ENCODE measurements at places on chromosomes 3 and 15.

DNA sequence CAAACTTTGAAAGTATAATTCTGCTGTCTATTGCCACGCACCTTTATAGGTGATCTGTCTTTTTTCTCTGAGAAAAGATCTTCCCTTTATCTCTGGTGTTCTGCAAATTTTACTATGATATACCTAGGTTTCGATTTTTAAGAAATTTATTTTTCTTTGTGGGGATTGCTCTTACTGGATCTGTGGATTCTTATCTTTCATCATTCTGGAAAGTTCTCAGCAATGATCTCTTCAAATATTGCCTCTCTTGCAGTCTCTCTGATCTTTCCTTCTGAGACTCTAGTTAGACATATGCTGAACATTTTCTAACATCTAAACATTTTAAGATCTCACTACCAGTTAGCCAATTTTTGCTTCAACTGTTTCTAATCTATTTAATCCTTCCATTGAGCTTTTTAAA, 47.0 kb upstream of the ATOSA start:
- DNase-seq = no peak

DNA sequence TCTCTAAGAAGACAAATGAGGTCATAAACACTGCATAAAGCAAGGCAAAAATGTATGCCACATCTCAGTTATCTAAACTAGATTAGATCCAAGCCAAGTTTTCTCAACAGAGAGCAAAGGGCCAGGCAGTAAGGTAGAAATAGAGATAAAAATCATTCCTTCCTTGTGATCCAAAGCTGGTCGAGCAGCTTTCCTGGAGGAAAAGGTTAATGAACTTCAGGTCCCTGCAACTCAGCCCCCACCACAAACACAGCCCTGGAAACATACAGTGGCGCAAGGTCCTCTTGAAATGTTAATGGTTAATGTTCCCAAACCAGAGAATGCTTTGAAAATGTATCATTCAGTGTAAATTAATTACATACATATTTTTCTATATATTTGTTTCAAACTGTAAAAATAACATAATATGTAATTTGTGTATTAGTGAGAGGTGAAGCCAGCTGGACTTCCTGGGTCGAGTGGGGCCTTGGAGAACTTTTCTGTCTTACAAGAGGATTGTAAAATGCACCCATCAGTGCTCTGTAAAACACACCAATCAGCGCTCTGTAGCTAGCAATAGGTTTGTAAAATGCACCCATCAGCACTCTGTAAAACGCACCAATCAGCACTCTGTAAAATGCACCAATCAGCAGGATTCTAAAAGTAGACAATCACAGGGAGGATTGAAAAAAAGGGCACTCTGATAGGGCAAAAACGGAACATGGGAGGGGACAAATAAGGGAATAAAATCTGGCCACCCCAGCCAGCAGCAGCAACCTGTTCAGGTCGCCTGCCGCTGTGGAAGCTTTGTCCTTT, 17.1 kb downstream of the LYSMD2 start:
- no peak for DNase-seq

DNA sequence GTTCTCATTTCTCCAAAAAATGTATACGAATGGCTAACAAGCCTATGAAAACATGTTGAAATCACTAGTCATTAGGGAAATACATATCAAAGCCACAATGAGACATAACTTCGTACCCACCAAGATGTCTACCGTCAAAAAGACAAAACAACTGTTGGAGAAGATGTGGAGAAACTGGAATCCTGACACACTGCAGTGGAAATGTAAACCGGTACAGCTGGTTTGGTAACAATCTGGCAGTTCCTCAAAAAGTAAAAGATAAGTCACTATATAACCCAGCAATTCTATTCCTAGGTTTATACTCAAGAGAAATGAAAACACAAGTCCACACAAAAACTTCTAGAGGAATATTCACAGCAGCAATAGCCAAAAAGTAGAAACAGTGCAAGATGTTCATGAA, 7.0 kb downstream of the SCAPER start:
- DNase-seq = no peak

DNA sequence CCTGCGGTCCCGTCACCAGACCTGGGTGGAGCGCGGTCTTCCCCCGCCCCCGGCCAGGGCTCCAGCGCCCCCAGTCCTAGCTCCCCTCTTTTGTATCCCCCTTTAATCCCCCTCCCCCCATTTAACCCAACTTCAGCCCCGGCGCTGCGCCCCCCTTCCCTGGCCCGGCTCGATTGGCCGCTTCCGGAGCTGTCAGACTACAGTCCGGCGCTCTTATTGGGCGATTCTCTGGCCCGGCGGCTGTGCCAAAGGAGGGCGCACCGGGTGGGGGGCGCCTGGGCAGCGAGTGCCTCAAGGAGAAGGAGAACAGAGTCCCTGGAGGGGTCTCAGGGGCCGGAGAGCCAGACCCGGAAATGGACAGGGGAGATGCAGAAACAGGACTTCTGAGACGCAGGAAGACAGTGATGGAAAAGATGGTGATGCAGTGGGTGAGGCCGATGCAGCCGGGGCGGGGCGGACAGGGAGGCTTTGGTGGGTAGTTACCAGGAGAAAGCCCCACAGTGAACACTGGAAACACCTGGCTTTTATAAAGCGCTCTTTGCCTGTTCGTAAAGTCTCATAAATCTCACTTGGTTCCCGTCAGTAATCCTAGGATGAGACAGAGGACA, 1.2 kb upstream of the ADCY5 start:
- no peak for DNase-seq

DNA sequence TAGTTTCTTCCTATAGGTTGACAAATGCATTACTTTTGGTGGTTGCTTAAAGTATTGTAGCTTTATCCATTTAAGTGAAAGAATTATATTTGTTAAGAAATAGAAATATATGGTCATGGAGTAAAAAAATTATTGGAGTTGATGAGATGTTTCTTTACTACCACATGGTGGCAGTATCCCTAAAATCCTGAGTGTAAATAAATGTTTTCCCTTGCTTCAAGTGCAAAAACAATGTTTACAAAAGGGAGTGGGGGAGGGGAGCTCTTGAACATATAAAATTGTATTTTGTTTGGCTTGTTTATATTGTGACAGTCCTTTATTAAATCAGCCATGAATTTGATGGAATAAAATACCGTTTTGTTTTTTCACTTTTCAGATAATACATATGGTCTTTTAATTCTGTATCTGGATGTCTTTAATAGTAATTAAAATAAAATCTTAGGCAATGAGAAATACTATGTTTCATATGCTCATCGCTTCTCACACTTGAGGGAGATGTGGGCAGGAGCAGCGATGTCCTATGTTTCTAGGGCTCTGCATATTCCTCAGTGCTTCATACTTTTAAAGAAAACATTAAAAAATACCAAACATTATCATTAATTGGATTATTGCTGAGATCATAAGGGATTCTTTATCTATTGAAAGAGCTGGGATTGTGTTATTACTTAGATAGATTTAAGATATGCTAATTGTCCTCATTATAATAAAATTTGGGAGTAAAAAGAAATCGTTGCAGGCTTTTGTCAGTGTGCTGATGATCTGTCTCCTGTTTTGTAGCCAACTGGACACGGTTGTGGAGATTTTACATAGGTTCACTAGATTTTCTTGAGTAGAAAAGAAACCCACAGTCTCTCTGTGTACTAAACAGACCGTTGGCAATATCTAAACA, 349.7 kb downstream of the TUSC7 start:
- peak; percentile 39 for DNase-seq

DNA sequence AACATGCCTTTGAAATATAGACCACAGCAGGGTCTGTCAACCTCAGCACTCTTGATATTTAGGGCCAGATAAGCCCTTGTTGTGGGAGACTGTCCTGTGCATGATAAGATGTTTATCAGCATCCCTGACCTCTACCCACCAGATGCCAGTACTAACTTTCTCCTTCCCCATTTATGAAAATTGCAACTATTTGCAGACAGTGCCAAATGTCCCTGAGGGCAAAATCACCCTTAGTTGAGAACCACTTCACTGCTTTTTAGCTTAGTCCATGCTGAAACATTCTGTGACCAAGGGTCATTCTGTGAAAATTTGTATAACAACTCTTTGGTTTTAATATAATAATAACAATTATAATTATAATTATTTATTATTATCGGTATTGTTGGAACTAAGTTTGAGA, 1032.4 kb downstream of the MCTP2 start:
- DNase-seq = no peak

DNA sequence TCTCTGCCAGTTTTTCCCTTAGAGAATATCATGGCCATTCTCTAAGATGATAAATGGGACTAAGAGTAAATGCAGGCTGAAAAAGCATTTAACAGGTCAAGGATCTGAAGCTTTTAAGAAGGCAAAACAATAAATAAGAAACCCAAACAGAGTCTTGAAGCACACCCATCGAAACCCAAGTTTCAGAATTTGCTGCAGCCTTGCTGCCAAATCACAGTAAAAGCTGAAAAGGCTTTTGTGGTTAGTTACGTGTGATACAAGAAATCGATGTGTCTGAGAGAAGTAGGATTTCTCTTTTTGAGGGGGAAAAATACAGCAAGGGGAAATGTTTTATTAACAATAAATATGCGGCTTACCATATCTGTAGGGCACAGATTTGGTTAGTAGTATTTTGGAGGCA, 92.0 kb downstream of the IGF1R start:
- no peak for DNase-seq

DNA sequence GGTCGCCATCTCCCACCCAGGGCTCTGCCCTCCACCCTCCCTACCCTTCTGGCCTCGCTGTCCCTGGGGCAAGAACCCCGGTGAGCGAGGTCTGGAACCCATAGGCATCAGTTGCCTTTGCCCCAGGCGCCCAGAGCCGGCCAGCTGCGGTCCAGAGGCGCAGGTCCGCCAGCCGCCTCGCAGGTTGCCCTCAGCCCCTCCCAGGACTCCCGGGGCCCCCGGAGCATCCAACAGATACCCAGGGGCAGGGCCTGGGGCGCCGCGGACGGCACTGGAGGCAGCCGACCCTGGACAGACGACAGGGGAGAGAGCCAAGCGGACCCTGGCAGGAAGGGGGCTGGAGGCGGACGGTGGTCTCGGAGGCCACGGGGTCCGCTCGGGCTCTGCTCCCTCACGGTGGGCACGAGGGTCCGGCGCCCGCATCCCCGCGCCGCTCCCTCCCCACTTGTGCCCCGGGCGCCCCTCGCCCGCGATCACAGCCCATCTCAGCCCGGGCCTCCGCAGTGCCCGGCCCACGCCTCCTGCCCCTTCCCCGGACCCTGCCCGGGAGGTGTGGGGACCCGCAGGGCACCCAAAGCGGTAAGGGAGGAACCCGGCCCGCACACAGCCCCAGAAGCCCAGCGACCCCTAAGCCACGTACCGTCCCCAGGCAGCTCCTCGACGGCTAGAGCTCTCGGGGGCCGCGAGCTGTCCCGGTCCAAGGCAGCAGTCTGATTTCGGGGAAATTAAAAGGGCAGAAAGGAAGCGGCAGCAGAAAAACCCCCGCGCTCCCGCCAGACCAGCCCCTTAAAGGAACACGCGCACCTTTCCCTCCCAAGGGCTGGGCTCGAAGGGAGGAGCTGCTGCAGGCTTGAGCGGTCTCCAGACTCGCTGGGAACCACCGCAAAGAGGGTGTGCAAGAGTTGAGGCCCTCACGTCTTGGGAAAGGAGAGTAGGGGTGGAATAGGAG, at the start of gene HAPLN3:
Gene HAPLN3 (minus strand): TSS at position 726 of the 949 bp plus-strand sequence. CDS start 8,246 bp downstream, outside the sequence.
- DNase-seq = no peak

- DNase-seq = no peak
Measured at GRCh38 chr15:38565287-38565670, 665 bp upstream of the RASGRP1 start.

DNA sequence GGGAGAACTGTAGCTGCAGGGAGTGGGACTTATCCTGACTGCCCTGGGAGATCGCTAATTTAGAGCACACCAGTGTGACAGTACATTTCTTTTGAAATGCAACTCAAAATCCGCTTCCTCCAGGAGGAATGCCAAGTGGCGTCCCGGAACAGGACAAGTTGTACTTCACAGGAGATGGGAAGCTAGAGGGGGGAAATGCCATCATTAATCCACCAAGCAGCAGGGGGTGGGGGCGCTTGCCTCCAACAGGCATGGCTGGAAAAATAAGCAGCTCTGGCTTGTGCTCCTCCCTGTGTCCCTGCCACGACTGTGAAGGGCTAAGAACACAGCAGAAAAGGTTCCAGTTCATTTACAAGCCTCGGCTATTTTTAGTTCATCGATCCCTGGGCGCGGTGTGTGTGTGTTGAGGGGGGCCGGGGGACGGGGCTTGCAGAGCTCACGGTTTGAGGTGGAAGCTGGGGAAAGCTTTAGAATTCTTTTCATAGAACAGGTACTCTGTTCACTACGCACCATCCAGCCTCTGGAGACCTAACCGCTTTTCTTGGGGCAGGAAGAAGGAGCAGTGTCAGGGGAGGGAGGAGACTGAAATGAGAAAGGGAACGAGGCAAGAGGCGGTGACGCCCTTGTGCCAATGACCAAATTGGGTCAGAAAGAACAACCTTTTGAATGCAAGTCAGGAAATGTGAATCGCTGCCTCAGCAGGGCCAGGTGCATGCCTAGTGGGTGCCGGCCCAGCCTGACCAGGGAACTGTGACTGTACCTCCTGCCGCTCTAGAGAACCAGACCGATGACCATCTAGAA, 51.8 kb upstream of the DGKG start:
- DNase-seq = no peak

DNA sequence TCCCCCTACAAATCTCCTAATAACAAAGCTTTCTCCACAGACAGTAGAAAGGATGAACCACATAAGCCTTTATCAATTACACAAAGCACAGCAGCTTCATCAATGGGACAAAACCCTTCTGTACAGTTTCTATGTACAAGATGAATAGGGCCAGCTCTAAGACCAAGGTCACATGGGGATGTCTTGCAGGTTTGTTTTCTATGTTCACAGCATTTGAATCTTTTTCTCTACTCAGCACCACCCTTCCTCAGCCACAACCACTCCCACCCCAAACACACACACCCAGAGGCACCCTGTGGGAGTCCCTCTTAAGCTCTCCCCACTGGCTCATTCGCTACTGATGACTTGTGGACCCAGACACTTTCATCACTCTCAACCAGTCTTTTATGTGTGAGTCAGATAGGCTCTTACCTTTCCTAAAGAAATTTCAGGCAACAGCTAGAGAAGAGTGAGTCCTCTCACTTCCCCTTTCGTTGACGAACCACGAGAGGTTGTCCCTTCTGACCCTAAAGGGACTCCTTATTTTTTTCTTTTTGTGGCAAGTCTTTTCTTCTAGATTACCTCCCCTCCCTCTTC, 57.9 kb downstream of the ARHGAP31 start:
- no peak for DNase-seq

DNA sequence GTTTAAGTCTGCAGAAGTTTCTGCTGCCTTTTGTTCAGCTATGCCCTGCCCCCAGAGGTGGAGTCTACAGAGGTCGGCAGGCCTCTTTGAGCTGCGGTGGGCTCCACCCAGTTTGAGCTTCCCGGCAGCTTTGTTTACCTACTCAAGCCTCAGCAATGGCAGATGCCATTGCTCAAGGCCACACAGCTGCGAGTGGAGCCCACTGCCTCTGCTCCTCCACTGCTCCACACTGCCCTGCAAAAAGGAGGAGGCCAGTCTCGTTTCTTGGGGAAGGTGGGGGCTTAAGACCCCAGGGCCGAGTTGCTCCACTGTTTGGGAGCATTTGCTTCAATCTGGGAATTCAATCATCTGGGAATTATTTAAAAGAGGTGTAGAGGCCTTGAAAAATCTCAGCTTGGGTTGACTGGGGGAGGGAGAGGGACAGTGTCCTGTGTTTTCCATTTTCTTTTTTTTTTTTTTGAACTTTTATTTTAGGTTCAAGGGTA, 144.6 kb upstream of the MEF2A start:
- no peak for DNase-seq

- peak; percentile 96 for DNase-seq
Measured at GRCh38 chr15:79923515-79924169, 26.8 kb upstream of the MTHFS start.

GRCh38 chr3:142298626-142299025, 73.2 kb upstream of the GK5 start:
- DNase-seq = no peak

All from right lung (tissue), 10 donors.